ENCODE measurements at places on chromosomes 7 and 10.

DNA sequence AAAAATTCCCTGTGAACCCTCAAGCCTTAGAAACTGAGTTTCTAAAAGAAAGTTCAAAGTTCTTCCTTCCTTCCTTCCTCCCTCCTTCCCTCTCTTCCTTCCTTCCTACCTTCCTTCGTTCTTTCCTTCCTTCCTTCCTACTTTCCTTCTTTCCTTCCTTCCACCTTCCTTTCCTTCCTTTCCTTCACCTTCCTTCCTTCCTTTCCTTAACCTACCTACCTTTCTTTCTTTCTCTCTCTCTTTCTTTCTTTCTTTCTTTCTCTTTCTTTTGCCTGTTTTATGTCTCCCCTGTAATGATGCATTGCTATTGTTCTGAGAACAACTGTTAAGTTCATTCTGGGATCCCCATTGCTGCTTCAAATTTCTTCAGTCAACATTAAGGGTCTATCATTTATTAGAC is 551.1 kb downstream of the TFEC start:
- no peak for DNase-seq

DNA sequence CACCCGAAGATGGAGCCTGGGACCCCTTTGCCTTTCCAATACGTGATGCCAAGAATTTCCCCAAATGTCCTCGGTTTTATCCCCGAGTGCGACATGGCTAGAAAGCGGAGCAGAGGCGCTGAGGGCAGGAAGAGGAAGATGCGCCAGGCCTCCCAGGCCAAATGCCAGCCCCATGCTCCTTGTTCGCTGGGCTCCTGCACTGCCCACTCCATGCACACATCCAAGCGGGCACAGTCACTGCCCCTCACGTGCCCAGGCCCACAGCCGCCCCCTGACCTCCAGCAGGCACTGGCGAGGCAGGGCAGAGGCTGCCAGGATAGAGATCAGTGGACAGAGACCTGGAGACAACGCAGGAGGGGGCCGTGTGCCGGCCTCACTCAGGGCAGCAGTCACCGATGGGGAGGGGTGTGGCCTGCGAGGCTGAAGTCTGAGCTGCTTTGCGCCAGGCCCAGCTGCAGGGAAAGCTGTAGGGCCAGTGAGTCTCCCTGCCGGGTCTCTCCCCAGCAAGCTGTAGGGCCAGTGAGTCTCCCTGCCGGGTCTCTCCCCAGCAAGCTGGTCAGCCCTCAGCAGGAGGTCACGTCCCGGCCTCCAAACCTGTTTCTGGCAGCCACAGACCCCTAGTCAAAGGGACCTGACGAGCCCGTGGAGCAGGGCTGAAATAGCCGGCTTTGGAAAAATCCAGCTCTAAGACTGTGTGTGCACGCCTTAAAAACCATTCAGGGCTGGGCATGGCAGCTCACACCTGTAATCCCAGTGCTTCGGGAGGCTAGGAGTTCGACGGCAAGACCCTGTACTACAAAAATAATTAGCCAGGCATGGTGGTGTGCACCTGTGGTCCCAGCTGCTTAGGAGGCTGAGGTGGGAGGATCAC is 100.6 kb upstream of the DIP2C start:
- no peak for DNase-seq

GRCh38 chr10:10803278-10803677 is 214.4 kb upstream of the CELF2 start:
- DNase-seq, result no peak

GRCh38 chr7:27553273-27553672 is 109.4 kb downstream of the HIBADH start:
- DNase-seq, result no peak

DNA sequence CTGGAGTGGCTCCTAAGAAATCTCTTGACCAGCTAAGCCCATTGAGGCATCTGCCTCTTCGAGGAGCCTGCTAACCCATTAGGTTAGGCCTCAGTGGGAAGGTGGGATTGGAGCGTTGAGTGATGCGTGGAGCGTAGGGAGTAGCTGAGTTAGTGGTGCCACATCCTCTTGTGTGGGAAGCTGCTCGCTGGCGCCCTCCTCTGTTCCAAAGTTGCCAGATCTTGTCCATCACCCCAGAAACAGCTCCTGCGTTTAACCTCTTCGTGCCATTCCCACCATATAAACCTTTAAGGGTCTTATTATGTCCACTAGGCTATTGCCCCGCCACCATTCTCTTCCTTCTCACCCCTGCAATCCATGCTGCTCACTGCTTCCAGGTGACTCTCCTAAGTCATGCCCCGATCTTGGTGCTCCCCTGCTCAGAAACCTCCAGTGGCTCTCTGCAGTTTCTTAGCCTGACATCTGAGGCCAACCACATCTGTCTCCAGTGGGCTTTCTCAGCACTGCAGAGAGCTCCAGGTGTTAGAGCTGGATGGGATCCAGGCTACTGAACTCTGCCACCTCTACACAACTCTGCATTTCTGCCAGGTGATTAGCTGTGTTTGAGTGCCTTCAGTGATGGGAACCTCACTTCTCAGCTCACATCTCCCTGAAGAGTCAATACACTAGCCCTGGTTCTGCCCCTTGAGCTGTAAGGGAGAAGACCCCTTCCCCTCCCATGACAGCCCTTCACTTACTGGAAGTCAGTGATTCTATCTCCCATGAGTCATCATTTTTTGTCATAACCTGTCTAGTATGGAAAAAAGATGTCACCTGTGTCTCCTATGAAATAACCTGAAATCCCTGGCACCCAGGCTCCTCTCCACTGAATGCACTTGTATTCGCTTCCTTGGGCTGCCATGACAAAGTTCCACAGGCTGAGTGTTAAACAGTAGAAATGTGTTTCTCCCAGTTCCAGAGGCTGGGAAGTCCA is 65.0 kb upstream of the FGFR2 start:
- no peak for DNase-seq

GRCh38 chr10:87505366-87506111 is 846 bp downstream of the MINPP1 start:
- peak; percentile 20 for DNase-seq

GRCh38 chr10:110268971-110269370 is 35.7 kb downstream of the SMNDC1 start:
- DNase-seq, result no peak

DNA sequence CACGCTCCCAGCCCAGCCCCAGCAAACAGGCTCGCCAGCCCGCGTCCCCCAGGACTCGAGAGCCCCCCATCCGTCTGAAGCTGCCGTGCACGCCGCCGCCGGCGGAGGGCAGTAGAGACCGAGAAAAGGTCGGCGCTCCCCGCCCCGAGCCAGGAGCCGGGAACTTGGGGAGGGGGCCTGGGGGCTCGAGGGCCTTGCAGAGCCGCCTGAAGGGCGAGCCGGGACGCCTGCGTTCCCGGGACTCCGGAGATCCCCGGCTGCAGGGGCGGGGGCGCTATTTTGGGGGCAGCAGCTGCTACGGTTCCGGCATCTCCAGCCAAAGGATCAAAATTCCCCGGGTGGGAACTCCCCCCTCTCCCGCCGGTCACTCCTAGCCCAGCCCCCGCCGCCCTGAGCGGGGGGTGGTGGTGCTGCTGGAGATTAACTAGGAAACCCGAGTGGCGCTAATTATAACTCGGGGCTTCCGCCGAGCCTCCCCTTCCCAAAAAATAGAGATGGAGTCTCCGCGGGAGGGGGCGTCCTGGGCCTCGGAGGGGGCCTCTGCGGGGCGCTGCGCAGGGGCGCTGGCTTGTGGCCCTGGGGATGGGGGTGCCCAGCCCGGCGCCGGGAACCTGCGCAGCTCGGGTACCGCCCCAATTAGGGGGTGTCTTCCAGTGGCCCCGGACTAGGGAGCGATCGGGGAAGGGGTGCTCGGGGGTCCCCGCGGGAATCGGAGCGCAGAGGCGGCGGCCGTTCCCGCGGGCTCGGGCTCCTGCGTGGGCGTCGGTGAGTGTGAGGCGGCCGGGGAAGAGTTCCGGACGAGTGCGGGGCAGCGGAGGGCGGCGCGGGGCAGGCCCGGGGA is 608 bp downstream of the ACHE start:
- peak; percentile 45 for DNase-seq

DNA sequence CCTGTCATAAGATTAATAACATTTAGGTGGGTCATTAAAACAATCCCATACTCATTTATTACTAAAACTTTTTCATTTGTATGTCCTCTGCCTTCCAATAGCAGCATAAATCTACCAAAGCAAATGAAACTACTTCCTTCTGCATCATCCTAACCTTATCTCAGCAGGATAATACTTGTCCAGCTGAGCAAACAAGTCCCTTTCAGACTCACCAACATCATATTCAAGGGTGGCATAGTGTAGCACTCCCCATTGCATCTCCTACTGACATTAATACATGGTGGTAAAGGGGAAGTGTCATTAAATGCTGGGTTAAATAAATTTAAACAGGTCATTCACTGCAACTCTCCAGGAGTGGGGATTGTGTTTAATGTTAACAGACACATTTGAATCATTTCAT is 3.4 kb upstream of the MINDY3 start:
- DNase-seq, result no peak

GRCh38 chr7:158603773-158604755 is 16.4 kb upstream of the PTPRN2 start:
- DNase-seq, result no peak

DNA sequence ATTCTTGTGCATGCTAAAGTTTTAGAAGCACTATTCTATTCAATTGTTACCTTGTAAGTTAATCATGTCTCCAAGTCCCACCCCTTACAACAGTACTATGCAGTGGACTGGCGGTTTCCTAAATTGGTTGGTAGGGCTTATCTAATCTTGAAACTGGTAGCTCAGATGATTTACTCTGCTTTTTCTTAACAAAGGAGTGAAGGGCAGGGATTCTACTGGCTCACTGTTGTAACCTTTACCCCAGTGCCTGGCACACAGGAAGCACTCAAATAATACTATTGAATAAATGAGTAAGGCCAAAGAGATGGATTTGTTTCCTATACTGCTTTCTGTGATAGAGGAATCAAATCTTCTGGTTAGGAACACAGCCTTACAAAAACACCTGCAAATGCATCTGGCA is 46.0 kb upstream of the CYCS start:
- DNase-seq, result no peak

DNA sequence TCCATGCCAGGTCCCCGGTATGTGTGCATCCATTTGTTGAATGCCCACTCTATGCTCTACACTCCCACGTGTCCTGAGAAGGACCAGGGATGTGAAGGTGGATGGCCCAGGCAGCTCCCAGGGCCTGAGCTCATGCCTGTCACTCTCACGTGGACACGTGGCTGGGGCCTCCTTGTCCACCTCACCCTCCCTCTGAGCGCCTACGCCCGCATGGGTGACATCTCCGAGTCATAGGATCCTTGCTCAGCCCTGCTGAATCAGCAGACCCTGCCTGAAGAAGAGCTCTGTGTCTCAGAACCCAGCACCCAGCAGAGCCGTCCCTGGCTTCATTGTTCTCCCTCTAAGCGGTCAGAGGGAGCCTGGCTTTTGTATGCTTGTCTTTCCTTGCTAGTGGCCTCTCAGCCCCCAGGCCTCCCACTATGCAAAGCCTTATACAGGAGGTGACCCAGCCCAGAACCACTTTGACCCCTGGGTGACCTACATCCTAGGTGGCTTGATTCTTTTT is 107.9 kb upstream of the PPIF start:
- no peak for DNase-seq

GRCh38 chr7:87312215-87312865 is 33.1 kb upstream of the CROT start:
- peak; percentile 10 for DNase-seq

GRCh38 chr7:117034851-117035464 is 81.7 kb downstream of the ST7 start:
- no peak for DNase-seq

DNA sequence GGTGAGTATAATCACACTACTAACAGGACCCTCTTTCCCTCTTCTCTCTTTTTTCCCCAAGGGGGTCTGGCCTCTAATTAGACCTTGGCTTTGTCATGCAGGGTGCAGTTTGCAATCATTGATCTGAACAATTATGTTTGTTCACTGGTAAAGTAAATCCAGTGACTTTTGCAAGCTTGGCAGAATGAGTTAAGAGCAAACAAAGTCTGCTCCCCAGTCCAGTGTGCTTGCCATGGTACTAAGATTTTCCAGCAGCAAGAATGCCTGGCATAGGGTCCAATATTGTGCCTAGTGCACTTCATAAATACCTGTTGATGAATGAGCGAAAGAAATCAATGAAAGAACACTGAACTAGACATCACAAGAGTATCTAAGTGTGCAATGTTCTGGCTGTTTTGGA is 43.9 kb downstream of the PLXDC2 start:
- DNase-seq, result no peak

GRCh38 chr7:494259-494687 is 25.4 kb downstream of the PDGFA start:
- DNase-seq, result no peak

DNA sequence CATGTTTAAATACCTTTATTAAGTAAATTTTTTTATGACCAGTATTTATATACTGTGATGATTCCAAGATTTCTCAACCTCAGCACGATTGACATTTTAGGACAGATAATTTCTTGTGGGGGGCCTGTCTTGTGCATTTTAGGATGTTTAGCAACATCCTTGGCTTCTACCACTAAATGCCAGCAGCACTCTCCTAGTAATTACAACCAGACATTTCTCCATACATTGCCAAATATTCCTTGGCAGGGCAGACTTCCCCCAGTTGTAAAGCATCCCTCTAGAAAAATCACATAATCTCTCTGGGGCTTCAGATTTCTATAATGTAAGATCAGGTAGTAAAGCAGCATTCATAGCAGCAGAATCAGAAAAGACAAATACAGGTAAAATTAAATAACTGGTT is 7.8 kb upstream of the LIPM start:
- DNase-seq, result no peak

DNA sequence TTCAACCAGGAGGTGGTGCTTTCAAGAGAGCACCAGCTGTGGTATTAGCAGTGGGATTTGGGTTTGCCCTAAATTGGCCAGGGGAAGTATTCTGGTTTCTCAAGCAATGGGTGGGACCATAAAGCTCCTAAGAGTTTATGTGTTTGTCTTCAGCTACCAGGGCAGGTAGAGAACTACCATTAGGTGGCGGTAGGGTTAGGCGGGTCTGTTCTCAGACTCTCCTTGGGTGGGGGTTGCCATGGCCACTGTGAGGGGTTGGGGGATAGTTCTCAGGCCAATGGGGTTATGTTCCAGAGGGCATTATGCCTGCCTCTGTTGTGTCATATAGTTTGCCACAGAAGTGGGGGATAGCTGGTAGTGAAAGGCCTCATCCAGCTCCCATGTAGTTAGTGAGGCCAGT is 47.7 kb upstream of the BICC1 start:
- no peak for DNase-seq

DNA sequence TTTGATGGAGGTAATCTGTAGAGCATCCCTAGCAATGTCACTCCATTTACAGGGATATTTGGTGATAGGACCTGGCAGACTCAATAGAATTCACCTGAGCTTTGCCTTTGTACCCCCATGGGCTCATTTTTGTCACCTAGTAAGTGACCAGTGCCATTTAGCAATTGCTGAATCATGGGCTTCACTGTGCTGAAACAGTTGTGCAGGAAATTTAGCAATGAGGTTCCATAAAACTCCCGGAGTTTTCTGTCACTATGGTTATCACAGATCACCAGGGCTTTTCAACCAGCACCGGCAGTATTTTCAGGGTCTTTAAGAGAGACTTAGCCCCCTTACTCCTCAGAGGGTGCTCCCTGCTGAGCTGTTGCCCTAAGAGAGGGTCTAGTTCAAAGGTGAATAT is 40.2 kb downstream of the FAS start:
- no peak for DNase-seq

GRCh38 chr7:142870147-142870559 is 15.3 kb downstream of the EPHB6 start:
- DNase-seq, result no peak
